Hindlimb muscle (tissue), 1 donor: ENCODE measurements at places on chromosomes 12 and 14.

DNA sequence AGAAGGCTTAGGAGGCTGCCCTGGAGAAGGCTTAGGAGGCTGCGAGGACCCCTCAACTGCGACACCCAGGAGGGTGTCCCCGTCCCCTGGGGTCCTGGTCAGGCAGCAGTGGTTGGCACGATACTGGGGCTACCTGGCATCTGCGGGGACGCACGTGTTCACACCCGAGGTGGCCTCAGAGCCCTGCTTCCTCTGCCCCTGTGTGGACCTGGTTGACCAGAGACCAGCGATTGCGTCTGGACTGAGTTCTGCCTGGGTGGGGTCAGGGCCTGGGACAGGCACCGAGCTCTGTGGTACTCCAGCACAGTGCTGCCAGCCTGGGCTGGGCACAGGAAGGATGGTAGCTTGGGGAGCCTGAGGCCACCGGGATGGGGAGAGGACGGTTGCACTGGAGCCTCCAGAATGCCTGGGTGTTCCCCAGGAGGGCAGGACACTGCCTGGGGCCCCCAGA is 735 bp downstream of the ASPG start:
- no peak for DNase-seq

DNA sequence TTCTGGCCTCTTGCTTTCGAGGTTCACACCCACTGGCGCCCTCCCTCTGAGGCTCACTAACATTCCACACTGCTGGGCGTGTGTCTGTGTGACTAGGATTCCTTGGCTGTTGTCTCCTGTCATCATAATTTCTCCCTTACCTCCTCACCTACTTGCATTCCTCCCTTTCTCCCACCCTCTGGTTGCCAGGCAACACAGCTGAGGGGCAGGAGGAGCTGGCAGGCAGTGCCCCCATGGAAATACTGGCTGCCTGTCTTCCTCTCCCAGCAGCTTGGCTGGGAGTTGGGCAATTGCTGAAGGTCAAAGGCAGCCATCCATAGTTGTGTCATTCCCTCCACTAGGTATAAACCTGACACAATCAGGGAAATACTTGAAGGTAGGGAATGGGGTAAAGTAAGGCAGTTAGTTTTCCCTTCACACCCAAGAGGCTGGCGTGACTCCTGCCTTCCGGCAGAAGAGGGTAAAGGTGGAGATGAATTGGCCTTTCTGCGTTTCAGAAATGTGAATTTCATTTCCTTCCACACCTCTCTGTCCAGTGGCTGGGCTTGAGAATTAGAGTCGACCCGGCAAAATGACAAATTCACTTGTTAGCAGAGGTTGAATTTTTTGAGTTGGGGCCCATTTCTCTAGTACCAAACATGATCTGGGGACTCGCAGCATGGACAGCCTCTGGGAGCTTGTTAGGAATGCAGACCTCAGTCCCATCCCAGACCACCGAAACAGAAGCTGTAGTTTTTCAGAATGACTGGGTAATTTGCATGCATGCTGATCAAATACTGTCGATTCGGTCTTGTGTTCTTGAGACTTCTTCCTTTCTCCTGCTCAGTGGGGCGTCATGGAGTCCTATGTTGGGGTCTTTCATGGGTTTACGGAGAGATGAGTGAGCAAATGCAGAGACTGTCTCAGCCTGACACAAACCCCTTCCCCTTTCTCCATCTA is 24.3 kb upstream of the EMP1 start:
- no peak for DNase-seq

DNA sequence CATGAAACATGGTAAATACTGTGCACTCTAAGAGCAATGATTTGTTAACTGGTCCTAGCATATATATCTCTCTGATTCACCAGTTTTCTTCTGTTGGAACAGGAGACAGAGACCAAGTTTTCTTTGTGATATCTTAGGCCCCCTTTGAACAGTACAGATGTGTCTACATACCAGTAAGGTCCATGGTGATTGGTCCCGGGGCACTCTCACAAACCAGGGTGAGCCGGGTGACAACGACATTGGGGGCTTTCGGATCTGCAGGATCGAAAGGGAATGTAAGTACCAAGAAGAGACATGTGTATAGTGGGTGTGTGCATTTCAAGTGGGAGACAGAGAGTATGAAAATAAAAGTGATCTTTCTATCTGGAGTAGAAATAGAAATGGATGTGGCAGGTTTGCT is 11.3 kb upstream of the ERP27 start:
- DNase-seq, result no peak

- no peak for DNase-seq
These were observed 1.5 kb upstream of the SERPINA4 start for GRCh38 chr14:94559638-94560290.

- DNase-seq, result no peak
These were observed 128.4 kb upstream of the SSTR1 start for GRCh38 chr14:38079268-38079667.

DNA sequence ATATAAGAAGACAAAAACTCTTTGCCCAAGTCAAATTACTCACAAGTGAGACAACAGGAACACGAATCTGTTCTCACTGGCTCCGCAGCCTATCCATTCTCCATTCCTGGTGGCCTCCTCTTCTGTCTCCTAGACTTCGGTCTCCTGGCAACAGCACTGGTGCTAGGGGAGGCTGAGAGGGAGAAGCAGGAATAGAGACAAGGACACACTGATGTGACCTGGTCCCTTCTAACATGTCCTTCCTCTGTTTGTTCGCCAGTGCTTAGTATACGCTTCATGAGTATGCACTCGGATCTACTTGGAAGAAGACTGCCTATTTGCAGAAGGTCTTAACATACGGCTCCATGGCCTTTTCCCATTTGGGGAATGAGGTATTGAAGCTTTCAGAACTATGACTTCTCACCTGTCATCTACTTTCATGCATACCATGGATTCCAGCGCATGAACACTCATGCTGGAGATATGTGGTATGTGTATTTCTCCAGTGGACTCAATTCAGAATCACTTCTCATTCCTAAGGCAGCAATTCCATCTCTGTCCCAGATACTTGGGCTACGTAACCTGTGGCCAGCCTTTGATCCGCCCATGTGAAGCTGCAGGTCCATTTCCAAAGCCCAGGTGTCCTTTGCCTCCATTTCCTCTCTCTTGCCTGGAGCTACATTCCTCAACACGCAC is 33.9 kb downstream of the BHLHE41 start:
- no peak for DNase-seq

DNA sequence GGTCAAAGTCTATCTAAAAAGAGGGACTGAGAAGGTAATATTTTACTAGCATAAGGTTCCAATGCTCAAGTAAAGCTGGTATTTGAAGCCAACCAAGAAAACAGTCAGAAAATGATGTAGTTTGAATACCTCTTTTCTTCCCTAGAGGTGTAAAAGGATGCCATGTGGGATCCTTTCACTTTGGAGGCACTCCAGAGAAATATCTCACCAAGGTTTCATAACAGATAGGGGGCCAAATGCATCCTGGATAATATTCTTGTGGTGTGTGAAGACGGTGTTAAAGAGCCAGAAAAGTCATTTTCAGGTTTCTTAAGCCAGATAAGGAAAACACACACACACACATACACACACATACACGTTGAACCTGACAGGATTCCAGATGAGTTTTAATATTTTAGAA is 136.1 kb upstream of the PRKD1 start:
- DNase-seq, result no peak

DNA sequence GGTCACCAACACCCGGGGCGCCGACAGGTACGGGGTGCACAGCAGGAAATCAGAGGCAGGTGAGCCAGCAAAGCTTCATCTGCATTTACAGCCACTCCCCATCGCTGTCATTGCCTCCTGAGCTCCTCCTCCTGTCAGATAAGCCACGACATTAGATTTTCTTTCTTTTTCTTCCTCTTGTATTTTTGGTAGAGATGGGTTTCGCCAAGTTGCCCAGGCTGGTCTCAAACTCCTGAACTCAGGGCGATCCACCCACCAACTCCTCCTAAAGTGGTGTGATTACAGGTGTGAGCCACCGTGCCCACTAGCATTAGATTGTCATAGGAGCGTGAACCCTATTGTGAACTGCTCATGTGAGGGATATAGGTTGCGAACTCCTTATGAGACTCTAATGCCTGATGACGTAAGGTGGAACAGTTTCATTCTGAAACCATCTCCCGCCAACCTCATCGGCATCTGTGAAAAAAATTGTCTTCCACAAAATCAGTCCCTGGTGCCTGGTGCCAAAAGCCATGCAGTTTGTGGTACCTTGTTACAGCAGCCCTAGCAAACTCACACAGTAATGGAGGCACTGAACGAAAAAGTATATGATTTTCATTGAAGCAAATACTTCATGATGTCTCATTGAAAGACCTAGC is 1.5 kb downstream of the STYK1 start:
- no peak for DNase-seq

- no peak for DNase-seq
These were observed 378.7 kb downstream of the ZFP36L1 start for GRCh38 chr14:68414121-68414520.

DNA sequence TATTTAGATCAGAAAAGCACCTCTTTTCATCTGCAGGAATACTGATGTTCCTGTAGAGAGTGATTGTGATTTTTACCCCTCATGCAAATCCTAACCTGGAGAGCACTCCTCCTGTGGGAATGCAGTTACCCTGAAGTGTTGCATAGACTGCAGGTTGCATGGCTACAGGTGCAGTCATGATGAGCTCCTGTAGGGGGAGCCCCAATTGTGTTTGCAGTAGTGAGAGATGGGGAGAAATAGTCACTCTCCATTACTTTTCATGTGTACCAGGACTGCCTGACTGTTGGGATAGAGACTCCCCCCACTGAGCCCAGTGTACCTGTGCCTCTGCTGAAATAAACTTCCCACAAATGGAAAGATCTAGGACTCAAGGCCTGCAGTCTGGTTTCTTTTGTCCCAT is 1086.5 kb downstream of the SLC6A15 start:
- DNase-seq, result no peak

DNA sequence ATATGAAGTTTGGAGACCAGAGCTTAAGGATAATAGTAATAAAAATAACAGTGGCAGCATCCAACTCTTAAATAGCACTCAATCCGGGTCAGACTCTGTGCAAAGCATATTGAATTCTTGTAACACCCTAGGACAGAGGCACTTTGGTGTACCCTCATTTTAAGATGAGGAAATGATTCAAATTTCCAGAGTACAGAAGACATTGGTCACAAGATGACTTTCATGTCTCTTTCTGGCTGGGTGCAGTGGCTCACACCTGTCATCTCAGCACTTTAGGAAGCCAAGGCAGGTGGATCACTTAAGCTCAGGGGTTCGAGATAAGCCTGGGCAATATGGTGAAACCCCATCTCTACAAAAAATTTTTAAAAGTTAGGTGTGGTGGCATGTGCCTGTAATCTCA is 235.8 kb downstream of the SLC15A4 start:
- no peak for DNase-seq

DNA sequence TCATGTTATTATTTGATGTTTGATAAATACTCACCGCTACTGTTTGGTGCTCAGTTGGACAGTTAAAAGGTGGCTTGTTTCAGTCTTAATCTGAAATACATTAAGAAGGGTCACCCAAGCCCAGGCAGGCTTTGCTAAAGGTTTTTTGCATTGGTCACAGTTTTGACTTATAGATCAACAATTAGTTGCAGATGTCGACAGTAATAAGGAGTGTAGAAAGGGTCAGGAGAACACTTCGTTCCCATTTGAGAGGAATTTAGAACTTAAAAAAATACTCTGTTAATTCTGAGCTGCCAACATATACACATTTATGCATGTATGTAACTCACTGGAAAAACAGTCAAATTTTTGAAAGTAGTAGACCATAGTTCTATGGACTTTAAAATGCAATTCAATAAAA is 130.3 kb downstream of the TMEM30B start:
- DNase-seq, result no peak

DNA sequence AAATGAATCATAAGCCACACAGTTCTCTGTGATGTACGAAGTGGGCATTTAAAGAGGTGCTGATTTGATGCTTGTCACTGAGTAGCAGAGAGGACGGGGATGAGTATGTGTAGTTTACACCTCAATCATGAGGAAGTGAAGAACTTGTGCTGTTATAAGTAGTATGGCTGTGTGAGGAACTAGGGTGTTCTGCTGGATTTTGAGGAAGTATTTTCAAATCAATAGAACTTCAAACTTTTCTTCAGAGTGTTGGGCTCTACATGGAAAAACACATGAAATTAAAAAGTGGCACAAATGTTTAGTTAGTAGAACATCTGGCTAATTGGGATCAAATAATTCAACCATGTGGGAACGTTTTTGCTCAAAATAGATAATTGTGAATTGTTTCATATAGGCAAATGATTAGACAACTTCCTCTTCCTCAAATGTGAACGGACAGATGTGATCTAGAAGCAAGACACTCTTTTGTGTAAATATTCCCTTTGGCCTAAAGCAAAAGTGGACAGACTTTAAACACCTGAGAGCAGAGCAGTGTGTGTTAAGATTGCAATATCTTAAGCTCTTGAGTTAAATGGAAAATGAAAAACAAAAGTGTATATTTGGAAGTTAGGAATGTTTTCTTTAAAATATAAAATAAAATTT is 168.5 kb downstream of the NAV3 start:
- DNase-seq, result no peak

DNA sequence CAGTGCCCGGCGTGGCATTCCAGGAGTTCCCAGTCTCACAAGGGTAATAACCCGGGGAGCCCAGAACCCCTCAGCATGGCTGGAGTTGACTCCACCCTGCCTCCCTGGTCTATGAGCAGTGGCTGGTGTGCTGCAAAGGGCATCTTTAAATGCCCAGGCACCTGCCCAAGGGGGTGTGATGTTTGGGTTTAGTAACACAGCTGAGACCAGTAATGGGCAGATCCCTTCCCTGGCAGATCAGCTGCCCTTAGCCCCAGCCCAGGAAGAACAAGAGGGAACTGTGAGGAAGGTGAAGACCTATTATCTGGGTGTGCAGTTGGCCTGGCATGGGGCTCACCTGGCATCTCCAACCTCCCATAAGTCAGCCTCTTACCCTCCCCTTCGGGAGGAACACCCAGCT is 35.9 kb downstream of the RBM19 start:
- no peak for DNase-seq

GRCh38 chr14:60643141-60643462 is 6.2 kb downstream of the SIX1 start:
- no peak for DNase-seq

DNA sequence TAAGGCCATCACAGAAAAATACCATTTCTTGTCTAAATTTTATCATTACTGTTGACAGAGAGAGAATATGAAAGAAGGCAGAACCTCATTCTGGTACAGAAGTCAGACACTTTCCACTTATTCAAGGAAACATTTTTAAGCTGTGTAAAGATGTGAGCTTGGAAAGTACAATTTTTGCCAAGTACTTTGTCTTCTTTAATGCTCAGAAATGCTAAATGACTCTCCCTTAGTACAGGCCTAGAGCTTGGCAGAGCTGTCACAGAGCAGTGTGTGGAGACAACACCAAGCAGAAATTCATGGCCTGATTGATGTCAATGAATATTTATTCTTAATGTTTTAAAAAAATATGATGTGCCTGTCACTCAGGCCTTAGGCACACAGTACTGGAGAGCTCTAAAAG is 20.7 kb downstream of the NT5DC3 start:
- DNase-seq, result peak; percentile 26

DNA sequence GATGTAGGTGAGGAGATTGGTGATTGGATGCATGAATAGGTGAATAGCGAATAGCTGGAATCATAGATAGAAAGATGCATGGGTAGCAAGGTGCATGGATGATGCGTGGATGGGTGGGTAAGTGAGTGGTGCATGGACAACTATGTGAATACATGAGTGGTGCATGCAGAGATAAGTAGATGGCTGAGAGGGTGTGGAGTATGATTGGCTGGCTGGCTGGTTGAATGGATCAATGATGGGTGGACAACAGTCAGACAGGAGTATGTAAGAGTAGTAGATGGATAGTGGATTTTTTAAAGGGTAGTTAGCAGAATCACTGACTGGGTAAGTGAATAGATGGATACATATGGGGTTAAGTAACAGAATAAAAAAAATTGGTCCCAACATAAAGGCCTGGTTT is 33.9 kb downstream of the SERPINA3 start:
- no peak for DNase-seq

GRCh38 chr12:32158525-32158924 is 51.9 kb downstream of the BICD1 start:
- no peak for DNase-seq
